T-helper 1 cell (primary cell): ENCODE measurements at places on chromosomes 5 and 9.

GRCh38 chr9:133935328-133936005 is 56.7 kb downstream of the VAV2 start:
- no peak for DNase-seq

DNA sequence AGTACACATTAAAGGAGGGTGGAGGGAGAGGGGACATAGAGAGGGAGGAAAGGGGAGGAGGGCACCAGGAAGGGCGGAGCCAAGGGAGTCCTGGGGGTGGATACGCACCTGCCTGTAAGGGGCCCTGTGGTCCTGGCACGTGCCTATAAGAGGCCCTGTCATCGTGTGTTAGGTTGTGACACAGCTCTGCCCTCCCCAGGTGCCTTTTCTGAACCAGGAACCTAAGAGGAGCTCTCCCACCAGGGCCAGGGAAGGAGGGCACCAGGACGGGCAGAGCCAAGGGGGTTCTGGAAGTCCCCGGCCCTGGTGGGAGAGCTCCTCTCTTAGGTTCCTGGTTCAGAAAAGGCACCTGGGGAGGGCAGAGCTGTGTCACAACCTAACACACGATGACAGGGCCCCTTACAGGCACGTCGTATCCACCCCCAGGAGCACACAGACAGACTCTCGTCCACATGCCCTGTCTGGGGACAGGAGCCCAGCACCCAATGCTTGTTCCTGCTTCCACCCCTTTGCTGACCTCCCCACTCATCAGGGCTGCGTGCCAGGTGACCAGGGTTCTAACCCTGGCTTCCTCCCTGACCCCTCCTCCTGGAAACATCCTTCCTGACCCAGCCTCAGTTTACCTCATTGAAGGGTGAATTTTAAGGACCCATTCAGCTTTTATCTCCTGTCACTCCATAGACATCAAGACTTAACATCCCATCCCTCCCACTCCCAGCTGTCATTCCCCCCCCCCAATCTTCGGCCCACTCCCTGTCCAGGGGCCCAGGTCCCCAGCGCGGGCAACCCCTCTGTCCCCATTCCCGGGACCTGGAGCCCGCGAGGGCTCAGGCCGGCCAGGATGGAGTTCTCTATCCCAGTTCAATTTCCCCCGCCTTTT is 12.9 kb upstream of the OLFM1 start:
- DNase-seq = no peak

DNA sequence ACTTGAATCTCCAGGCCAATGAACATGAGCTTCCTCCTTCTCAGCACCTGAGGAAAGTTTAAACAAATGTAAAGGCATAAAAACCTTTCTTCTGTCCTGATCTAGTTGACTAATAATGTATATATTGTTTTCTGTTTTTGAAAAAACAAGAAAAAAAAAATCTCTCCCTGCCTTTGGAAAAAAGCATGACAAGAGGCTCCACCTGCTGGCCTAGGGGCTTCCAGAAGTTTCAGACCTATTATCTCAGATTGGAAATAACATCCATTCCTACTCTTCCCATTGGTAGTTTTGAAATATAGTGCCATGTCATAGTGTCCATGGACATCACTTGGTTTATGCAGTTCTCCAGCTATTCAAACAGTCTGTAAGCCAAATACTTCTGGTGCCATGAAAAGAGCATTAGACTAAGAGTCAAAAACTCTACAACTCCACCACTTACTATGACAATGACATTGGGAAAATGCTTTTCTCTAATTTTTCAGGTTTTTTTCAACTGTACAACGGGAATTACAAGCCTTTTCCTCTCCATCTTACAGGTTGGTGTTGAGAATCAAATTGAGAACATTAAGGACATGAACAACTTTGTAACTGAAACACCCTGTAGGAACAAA is 409.6 kb upstream of the MPDZ start:
- no peak for DNase-seq

DNA sequence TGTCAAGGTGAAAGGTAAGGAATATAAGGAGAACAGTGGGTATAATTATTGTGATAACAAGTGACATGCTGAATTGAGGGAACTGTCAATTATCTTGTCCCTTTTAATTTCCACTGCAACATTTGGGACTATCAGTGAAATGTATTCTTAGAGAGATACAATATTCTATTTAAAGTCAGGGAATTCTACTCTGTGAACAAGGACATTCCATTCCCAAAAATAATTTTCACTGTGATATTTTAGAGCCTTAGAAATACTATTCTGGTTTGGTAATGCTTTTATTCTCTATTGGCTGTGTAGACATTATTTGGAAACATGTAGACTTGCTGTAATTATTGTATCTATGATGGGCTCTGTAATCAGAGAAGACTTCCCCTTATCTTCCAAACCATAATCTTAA is 248.0 kb upstream of the PCSK5 start:
- no peak for DNase-seq

DNA sequence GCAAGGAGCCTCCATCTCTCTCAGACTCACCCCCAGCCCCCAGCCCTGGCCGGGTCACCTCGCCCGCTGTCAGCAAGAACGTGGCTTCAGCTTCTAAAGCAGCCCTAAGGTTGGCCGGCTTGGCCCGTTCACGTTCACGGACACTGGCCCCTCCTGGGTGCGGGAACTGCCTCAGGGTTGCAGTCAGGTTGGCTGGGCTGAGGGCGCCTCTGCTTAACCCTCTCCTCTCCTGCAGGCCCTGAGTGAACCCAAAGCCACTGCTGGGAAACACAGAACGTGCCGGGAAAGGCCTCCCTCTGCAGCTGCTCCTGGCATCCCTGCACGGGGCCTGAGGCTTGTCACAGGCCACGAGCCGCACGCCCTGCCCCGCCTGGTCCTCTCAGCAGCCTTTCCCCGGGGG is 40.1 kb upstream of the UBAC1 start:
- no peak for DNase-seq

- no peak for DNase-seq
These were observed 38.1 kb upstream of the SPATA31D4 start for GRCh38 chr9:81890104-81890503.

DNA sequence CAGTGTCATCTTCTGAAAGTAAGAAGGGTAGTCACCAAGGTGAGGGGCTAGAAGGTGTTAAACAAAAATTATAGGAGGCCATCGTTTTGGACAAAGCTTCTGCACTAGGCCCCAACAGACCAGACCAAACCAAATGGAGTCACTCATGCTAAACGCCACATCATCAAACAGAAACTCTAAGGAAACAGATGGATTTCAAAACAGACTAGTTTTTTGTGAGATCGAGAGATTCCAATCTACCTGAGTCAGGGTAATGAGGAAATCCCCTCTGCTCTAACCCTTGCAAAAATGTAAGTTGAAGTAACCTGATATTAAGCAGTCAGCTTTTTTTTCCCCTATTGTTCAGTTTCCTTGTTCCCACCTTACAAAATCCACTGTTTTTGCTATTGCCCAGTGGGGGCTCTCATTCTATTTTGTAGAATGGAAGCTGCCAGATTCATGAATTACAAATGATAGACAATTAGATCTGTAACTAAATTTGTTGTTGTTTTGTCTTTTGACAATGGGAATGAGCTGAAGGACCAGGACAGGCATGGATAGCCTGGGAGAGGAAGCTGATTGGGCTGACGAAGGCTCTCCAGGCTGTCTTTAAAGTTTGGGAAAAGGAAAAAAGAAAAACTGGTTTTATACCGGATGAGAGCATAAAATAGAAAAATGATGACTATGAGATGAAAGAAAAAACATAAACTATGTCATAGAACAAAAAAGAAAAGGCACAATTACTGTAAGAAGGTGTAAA is 94.7 kb upstream of the ADAMTSL1 start:
- DNase-seq = no peak

DNA sequence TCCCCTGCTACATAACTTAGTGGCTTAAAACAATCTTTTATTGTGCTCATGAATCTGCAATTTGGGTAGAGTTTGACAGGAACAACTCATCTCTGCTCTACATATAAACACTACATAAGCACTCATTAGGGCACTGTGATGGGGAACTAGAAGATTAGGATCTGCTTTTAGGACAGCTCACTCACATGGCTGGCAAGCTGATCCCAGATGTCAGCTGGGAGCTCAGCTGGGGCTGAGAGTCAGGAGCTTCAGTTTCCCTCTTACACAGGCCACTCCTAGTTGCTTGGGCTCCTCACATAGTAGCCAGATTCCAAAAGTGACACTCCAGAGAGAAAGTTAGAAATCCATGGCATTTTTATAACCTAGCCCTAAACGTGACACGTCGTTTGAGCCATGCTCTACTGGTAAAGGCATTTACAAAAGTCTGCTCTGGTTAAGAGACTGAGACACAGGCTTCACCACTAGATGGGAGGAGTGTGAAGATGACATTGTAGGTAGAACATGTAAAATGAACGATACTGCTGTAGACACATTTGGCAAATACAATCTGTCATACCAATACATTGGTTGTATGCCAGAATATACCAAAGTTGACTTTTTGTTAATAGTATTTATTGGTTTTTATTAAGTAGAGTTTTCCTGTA is 23.6 kb downstream of the SCAI start:
- DNase-seq = no peak

DNA sequence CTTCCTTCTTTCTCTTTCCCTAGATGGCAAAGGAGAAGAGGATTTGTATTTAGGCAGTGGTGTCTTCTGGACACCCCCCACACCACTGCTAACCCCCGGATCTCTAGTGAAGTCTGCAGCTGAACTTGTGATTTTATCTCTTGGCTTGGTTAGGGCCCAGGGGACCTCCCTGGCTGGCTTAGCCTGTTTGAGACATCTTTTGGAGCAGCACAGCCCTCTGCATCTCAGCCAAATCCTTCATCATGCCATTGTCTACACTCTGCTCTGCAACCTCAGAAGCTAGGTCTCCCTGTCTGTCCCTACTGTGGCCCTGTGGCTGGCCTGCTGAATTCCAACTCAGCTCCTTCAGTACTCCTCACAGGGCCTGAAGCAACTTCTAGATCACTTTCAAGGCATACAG is 81.7 kb downstream of the MUSK start:
- DNase-seq = no peak

- DNase-seq = no peak
These were observed 247.2 kb downstream of the KIF4B start for GRCh38 chr5:155260798-155261197.

- DNase-seq = no peak
These were observed 18.5 kb downstream of the LHFPL2 start for GRCh38 chr5:78630047-78630446.
